ENCODE measurements at places on chromosomes 2 and 18.

DNA sequence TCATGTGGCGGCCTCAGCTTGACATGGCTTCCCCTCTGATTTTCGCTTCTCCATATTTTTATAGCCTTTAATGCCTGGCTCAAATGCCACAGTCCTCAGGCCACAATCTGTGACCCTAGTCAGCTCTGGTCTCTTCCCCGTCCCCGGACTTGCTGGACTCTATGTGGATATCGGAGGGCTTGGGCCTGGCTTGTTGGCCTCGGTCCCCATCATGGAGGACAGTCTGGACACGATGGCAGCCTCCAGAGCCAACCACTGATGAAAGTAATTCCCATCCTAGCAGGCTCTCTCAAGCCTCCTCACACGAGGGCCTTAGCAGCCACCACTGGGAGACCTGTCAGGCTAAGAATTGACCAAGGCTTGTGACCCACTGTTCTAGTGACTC is 61.6 kb downstream of the LPIN1 start:
- DNase-seq = no peak

DNA sequence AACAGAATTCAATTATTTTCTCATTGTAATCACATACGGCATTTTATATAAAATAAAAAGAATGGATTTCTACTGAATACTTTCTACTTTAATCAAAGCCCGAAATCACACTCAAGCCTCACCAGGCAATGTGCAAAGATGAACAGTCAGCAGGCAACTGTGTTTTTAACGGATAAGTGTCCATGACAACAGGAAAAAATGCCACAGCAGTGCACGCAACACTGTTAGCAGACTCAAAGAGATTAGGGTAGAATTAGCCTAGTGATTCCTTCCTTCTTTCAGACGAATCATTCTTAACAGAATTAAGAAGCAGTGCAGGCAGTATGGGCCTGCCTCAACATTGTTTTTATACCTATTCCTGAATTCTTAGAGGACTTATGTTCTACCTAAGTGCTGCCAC is 135.6 kb downstream of the CDH2 start:
- no peak for DNase-seq

DNA sequence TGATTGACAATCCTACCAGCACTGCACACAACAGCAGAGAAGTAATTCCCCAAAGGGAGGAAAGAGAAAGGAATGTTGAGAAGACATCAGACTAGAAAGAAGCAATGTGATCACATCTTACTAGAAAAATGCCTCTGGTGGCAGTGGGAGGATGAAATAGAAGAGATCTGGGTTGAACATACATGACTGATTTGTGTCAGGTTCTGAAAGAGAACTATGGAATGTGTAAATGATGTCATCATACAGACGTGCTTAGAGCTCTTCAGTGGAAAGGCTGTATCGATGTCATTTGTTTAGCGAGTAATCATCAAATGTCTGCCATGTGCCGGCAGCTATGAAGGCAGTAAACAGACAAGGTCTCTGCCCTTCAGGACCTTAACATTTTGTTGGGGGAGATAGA is 24.9 kb downstream of the GORASP2 start:
- no peak for DNase-seq

- no peak for DNase-seq
Measured at GRCh38 chr18:78825168-78825567, 154.4 kb upstream of the SALL3 start.

DNA sequence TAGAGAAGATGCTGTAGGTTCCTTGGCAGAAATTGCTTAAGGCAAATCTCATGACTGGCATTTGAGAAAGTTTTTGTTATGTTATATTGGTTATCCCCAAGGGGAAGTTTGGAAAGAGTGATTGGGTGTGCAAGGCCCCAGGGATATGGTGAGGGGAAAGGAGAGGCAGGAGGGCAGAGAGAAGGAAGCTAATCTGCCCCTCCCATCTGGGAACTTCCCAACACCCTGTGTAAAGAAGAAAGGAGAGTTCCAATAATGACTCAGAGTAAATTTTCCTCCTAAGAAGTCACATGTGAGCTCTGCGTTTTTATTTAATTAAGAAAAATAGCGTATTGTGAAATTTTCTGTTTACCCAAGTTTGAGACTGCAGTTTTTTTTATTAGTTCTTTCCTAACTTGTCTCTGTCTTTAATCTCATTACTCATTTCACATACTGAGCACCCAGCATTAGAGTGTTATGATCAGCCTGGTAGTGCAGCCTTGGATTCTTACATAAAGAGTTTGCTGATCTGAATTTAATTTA is 3.1 kb upstream of the KYNU start:
- DNase-seq = no peak

DNA sequence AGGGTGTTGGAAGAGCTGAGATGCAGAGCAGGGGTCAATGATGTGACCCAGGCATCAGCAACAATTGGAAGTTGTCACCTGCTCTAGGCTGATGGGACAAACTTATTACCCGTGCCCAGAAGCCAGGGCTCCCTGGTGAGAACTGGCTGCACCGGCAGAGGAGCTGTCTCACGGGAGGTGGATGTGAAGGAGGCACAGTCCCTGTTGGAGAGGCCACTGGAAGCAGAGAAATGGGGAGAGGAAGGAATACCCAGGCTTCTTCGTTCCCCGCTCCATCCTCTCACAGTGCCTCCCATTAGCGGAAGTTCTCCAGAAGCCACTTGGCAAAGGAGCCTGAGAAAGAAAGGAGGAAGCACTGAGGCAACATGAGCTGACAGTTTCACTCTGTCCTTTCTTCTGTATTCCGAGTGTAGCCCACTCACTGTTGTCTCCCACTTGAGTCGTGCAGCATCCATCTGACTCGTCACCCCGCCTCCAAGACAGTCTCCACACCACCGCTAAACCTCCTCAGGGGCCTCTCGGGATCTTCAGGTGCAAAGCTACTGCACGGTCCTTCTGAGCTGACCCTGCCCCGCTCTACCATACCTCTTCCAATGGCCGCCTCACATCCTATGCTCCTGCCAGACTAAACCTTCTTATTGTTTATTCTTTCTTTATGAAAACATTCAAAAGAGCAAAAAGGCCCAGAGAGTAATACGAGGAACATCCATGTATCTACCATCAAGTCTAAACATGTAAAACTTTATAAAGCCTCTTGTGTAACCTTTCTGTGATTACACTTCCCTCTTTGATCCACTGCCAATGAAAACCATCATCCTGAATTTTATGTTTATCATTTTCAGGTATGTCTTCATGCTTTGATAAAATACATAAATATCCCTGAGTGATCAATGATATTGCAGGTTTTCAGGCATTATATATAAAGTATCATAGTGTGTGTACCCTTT is 19.1 kb upstream of the AFTPH start:
- no peak for DNase-seq

GRCh38 chr2:211723398-211723797 is 815.2 kb downstream of the ERBB4 start:
- DNase-seq = no peak

DNA sequence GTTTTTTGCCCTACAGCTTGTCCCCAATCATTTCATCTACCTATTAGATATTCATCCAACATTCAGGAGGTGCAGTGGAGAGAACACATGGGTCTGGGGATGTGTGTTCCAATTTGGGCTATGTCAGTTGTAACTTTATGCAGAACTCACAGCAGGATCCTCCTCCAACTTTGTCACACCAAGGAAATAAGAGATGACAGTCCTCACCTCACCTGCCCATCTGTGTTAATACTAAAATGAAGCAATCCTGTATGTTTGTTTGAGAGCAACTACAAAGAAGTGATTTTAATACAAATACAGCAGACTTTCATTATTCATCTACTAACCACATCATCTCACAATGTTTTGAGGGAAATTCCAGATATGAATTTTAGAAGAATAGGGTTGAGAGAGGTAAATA is 126.7 kb downstream of the ARHGAP15 start:
- DNase-seq = peak; percentile 54

GRCh38 chr2:44722026-44722625 is 219.4 kb upstream of the SIX3 start:
- no peak for DNase-seq

DNA sequence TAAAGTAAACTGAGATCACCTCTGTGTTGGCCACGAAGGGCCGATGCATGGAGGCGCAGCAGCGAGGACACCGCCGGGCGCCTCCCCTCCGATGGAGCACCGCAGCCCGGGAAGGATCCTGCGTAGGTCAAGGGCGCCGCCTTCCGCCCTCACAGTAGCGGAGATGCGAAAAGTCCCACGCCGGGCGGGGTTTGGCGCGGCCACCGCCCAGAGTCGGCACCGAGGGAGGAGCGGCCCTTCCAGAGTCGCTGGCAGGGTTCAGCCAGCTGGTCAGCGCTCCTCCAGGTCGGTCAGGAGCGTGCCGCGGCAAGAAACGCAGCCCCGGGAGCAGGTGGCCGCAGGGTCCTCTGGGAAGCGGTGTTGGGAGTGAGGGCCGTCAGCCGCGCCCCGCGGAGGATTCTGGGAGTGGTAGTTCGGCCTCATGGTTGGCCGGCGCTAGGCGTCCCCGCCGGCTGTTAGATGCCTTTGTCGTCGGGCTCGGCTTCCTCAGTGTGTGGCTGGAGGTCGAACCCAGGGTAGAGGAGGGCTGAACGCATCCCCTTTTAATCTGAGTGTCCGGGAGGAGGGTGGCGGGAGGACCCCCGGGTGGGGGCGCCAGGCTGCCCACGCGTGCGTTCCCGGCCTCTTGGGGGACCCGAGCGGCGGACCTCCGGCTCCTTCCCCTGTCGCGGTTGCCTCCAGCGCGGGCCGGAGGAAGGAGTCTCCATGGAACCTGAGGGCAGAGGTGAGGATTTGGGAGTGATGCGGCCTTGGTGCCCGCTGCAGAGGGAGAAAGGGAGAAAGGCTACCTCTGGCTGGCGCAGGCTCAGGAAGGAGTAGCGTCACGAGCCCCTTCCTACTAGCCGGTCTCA is at the start of gene ZNF892:
Gene ZNF892, plus strand, starts transcription at position 411 of the 851 bp plus-strand sequence. Its CDS starts 295 bp downstream, at position 706.
- peak; percentile 84 for DNase-seq

- no peak for DNase-seq
Measured at GRCh38 chr18:76757335-76757734, 65.0 kb upstream of the ZNF236 start.

GRCh38 chr2:201938156-201938775 is 95.4 kb upstream of the FZD7 start:
- no peak for DNase-seq

DNA sequence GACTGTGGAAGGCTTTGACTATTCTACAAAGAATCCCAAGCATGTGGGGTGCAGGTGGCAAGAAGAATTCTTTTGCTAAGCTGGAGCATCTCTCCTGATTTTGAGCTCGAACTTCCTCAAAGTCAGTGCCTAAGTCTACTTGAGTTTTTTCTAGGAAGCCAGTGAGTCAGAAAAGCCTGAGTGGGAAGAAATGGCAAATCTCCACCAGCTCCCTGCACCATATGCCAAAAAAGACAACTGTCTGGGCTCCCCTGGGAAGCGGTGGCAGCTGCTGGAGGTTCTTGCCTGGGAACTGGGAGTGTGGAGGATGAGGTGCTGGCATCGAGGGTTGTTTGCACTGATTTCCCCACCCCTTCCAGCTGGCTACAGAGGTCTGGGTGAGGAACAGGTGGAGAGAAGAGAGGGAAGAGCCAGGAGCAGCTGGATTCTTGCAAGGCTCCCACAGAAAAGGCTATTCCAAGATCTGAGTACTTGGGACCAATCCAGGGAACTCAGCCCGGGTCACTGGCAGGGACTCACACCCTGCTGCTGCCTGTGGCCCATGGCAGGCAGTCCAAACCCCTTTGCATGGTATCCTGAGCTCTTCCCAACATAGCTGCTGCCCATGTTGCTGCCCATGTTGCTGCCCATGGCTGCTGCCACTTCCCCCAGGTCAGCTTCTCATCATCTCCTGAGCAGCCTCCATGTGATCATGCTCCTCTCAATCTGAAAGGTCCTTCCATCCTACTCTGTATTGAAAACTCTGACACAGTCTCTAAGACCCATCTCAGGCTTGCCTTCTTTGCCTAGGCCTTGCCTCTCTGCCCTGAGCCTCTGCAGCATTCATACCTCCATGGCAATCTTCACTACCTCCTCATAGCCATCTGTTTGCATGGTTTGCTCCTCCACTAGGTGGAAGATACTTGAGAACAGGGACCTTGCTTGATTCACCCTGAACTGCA is 128.3 kb upstream of the SPATS2L start:
- DNase-seq = no peak

DNA sequence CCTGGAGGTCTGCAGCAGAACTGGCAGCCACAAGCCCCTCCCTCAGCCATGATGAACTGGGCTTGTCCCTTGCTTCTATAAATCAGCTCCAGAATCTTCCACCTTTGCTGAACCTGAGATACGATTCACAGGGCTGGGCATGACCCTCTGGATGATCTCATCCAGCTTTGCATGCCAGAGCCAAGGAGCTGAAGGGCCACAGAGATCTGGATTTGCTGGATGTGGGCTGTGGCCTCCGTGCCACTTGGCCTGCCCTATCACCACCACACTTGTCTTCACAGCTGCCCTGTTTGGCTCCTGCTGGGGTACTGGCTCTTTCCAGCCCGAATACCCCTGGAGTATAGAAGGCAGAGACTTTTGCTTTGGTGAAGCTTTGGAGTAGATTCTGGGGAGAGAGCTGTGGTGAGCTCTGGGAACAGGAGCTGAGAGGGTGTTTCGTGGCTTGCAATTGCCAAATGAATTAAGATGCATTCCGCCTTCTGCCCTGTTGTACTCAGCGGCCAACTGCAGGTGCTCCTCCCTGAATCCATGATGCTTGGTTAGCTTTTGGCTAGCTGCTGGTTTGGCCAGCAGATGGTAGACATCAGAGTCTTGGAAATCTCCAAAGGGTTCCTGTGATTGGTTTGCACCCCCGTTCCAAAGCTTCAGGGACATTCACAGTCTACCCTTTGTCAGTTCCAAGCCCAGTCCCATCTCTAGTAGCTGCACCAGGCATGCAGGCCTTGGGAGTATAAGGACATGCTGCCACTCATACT is 30.9 kb upstream of the GIGYF2 start:
- DNase-seq = no peak

DNA sequence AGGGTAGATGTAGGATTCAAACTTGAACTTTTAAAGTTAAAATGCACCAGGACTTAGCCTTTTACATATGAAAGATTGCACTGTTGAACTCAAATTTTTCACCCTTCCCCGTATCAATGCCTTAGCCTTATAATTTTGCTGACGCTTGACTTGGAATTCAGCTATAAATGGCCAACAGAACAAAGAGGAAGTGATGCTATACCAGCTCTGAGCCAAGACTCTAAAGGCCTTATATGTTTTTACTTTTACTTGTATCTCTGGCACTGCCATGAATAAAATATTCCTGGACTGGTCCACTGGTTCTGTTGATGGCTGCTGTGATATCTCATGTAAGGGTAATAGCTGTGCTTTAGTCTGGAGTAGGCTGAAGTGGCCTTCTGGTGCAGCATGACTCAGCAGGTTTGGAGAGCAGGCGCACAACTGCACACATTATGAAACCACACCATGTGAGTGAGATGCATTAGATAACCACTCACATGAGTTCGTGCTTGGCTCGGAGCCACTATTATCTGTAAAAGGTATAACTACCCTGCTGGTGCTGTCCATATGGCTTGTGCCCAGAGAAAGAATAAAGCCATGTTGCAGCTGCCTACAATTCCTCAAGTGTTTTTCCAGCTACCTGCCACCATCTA is 8.4 kb upstream of the IER3IP1 start:
- no peak for DNase-seq

DNA sequence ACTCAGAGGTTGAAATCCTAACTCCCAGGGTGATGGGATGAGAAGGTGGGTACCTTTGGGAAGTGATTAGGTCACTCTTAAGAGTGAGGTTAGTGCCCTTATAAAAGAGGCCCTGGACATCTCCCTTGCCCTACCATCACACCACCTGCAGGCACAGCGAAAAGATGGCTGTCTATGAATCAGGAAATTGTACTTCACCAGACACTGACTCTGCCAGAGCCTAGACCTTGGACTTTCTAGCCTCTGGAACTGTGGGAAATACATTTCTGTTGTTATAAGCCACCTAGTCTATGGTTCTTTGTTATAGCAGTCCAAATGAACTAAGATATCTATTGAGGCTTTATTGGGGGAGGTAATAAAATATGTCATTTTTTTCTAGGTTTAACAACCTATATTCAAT is 203.6 kb downstream of the SLC8A1 start:
- DNase-seq = no peak

All from T-helper 2 cell (primary cell).